ENCODE measurements at places on chromosomes 1 and 21.

DNA sequence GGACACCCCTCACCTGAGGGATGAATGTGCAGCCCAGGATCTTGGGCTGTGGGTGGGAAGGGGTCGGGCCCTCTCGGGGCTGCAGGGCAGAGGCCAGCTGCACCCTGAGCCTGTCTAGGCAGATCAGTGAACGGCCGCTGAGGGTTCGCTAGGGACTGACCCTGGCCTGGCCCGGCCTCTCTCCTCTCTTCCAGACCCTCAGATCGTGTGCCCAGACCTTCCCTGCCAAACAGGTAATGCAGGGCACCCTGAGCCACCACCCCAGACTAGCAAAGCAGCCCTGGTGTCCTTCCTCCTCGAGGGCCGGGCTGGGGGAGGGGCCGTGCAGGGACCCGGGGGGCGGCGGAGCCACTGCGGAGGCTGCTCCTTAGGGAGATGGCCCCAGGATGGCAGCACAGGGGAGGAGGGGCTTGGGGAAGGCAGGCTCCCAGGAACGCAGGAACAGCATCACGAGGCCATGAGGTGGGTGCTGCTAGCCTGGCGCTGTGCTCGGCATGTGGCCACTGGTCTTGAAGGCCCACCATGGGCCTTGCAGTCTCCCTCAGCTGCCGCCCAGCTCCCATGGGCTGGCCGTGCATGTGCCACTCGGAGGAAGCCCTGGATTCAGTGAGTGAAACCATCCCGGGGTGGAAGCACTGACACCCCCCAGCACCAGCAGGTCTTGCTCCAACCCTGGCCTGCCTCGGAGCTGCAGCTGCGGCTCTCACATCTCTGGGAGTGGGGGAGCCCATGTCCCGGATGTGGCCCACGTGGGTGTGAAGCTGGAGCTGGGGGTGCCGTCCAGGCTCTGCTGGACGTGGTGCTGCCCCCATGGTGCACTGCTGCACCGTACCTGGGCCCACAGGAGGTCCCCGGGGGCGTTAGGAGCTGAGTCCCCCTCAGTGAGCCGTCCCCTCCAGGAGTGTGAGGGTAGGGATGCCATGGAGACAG lies 28.7 kb downstream of the COL6A2 start:
- DNase-seq = peak; percentile 20

DNA sequence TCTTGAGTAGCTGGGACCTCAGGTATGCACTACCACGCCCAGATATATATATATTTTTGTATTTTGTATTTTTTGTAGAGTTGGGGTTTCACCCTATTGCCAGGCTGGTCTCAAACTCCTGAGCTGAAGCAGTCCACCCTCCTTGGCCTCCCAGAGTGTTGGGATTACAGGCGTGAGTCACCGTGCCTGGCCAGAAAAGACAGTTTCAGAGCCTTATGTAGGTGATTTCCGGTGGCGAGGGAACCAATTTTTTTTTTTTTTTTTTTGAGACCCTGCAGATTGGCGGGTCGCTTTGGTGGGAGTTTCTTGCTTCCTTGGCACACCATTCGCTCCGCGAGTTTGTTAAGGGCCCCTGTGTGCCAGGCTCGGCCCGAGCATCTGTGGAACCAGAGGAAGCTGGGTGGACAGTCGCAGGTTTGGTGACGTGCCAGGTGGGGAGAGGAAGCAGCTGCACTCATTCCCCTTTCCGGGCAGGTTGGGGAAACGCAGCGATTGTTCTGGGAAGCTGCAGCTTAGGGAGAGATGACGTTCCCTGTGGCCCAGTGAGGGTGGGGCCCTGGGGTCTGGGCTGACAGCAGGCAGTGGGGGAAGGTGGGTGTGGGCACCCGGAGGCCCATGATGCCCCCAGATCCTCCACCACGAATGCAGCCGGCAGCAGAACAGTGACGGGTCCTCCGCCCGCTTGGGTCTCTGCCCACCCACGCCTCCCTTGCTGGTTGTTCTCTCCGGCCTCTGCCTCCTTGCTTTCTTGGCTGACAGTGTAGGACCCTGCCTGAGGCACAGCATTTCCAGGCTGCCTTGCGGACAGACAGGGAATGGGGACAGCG lies 25.1 kb downstream of the SPSB1 start:
- no peak for DNase-seq

GRCh38 chr1:152777510-152778137 lies 2.7 kb downstream of the LCE1F start:
- DNase-seq = no peak

GRCh38 chr21:33975548-33976081 lies 60.0 kb upstream of the ATP5PO start:
- DNase-seq = no peak

GRCh38 chr1:155178441-155179111 lies 4.9 kb downstream of the TRIM46 start:
- peak; percentile 18 for DNase-seq

DNA sequence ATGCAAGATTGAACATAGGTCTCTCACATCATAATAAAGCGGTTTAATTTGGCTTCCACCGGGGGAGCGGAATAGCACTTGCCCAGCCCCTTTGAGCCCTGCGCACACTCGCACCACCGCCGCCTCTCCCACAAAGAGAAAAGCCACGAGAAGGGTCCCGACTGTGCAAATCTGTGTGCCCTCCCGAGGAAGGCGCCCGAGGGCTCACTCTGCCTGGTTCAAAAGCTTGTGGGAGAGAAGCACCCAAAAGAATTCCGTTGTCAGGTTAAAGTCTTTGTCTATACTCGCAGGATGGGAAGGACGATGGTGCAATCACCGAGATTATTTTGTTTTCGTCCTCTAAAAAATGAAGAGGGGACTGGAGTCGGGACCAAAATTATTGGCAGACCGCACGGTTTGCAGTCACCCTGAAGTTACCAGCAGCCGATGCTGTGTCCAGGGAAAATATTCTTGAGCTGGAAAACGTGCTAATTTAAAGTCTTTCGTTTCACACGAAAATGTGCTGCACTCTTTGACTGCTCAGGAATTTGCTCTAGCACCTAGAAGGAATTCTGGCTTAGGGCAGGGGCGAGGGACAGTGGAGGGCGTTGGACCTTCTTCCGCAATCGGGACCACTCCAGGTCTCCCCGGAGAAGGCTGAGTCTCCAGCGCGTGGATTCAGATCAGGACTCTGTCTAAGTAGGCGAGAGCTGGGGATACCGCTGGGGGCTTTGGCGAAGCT lies 6.6 kb upstream of the SIM2 start:
- no peak for DNase-seq

- DNase-seq = no peak
Measured at GRCh38 chr1:31776516-31776915, 12.4 kb upstream of the ADGRB2 start.

All from omental fat pad (tissue), 4 donors.